RWPE2 (cell line): ENCODE measurements at places on chromosomes 3 and 15.
A peak's percentile ranks its signal among the peaks of the same experiment; 100 is the strongest.

GRCh38 chr3:138463724-138464490 is 29.5 kb downstream of the ESYT3 start:
- DNase-seq = no peak

DNA sequence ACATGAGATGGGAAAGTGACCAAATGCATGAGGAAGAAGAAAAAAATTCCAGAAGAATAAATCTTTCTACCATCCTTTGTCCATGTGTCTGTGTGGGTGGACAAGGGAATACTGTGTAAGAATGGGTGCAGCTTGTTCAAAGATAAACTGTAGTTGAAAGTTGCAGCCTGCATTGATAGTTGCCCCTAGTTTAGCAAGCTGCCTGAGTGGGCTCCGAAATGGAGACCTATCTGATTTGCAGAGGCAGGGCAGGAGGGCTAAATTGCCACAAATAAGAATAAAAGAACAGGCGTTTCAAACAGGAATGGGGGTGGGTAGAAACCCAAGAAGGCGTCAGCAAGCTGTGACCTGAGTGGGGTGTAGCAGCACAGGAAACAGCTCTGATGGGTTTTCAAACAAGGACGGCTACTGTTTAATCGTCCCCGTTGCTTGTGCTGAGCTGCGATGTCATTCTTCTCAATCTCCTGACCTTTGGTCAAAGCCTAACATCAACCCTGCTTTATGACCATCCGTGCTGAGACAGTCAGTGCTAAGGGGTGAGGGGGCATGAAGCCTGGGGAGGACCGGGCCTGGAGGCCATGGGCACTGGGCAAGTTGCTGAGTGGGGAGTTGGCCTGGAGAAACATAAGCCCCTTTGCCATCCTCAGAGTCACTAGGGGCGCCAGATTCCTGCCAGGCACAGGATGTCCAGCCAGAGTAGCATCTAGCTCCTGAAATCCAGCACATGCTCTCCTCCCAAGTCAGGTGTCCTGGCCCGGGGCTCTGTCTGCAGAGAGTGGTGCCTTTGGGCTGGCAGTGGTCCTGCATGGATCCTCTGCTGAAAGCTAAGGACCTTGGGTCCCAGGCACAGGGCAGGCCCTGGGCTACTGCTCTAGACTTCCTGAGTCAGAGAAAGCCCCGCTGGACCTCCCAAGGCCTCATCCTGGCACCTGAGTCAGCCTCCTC is 19.2 kb upstream of the C15orf39 start:
- DNase-seq = peak; percentile 70

DNA sequence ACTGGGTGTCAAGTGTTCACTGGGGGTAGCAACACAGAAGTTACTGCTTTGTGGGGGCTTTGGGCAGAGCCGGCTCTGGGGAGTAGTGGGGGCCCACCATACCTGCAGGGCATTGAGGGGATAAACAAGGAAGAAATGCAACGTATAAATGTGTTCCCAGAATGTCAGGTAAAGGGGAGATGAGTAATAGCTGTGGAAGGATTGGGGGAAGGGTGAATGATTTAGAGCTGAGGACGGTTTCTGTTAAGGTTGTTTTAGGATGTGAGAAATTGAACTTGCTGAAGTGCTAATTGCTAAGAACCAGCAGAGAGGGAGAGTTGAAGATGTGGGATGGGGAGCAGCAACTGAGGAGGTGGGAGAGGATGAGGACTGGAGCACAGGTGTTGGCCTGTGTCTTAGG is 10.7 kb downstream of the SCG5 start:
- no peak for DNase-seq

DNA sequence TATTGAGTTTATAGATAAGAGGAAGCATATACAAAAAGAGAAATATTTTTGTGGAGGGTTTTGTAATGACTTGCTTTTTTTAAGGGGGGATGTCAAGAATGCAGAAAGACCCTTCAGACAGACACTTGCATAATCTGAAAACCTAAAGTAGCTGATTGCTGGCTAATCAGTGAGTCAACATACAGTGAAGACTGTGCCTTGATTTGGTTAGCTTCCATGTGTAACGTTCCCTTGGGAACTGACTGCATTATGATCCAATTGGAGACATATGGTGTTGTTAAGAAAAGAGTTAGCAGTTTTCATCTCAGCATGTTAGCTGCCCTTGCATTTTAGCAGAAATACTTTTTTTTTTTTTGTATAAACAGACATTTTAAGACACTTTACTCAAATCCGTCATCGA is 483.2 kb downstream of the RBMS3 start:
- no peak for DNase-seq

- peak; percentile 85 for DNase-seq
Observed at GRCh38 chr15:97903971-97904572, 56.4 kb upstream of the ARRDC4 start.

DNA sequence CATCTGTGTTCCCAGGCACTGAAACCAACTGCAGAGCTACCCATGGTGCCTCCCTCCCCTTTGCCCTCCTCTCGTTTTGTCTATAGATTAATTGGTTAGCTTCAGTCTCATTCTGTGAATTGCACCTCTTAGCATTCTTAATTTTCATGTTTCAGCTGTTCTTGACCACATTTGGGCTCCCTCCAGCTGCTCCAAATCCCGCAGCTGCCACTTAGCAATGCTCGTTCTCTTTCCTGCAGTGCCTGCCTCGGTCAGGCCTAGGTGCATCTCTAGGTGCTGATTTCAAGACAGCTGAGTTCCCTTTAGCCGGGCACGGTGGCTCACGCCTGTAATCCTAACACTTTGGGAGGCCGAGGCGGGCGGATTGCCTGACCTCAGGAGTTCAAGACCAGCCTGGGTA is 47.0 kb upstream of the SMAD3 start:
- DNase-seq = no peak

DNA sequence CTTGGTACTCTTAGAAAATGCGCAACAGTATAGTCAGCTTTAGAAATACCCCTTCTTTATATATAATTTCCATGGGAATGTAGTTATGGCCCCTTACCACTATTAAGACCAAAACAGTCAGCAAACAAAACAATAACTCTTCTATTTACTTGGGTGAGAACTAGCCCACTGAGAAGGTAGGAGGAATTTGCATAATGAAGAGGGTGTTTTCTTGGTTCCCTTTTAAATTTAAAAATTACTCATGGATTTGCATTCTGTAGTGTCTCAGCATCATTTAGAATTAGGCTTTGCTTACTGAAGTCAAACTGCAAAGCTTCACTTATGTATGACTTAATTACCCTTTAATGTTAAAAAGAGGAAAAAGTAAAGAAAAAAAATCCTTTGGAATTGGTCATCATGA is 350.8 kb downstream of the PTPRG start:
- no peak for DNase-seq

GRCh38 chr15:42919308-42919707 is 1.3 kb downstream of the TTBK2 start:
- no peak for DNase-seq
